ENCODE measurements at places on chromosomes 5 and 9.

DNA sequence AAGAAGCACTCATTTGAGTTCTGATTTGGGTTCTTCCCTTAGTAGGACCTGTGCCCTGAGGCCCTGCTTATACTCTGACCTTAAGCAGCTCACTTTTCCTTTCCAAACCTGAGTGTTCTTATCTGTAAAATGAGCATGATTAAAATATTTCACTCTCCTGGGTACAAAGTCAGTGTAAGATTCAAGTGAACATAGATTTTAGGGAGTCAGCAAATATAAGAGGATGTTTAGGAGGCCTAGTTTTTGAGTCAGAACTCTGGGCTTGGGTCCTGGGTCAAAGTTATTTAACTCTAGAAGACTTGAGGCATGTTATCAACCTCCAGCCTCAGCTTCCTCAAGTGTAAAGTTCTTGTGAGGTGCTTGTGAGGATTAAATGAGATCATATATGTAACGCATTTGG is 8.7 kb upstream of the SPARC start:
- DNase-seq: no peak

GRCh38 chr5:136159457-136159856 is 26.8 kb downstream of the SMAD5 start:
- no peak for DNase-seq

DNA sequence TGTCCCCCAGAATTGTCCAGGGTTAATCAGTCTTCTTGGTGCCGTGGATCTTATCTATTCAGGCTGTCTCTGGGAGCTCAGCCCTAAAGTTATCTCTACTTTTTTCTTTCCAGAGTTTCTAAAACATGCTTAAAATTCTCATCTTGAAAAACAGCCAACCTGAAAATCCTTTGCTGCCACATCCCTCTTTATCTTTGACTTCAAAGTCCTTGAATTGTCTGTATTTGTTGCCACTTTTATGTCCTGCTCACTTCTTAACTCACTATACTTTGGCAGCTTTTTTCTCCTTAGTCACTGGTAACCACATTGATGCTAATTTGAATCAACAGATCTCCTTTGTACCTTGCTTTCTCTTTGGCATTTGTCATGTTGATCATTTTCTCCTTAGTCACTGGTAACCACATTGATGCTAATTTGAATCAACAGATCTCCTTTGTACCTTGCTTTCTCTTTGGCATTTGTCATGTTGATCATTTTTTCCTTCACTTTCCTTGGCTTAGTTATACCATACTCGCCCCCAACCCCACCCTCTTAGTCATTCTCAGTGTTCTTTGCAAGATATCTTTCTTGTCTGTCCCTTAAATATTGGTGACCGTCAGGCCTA is 8.5 kb downstream of the DMXL1 start:
- DNase-seq: no peak

GRCh38 chr5:180433032-180433422 is 61.2 kb upstream of the CNOT6 start:
- DNase-seq: no peak

Data from progenitor cell of endocrine pancreas (in vitro differentiated cells).